Activated CD8-positive, alpha-beta memory T cell treated with anti-CD3 and anti-CD28 coated beads, Interleukin-2, amount 10 ng/mL, durations not matched to agents 7 days and 5 days (primary cell): ENCODE measurements at places on chromosomes 2 and 18.

DNA sequence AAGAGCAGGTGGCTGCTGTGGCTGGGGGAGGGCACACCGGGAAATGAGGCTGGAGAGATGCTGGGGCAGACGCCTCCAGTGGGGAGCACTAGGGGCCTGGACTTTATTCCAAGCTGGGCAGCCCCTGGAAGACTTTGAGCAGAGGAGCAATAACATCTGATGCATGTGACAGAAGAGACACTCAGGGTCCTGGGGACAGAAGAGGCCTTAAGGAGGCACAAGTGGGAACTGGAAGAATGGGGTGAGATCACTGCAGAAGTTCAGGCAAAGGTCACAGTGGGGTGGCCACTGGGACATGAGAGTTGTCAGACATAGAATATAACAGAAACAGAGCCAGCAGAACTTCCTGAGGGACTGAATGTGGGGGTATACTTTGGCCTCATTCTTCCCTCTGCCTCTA, 24.0 kb downstream of the TGFA start:
- DNase-seq, result no peak

- peak; percentile 67 for DNase-seq
Observed at GRCh38 chr2:203328760-203329540, 756 bp downstream of the ABI2 start.

DNA sequence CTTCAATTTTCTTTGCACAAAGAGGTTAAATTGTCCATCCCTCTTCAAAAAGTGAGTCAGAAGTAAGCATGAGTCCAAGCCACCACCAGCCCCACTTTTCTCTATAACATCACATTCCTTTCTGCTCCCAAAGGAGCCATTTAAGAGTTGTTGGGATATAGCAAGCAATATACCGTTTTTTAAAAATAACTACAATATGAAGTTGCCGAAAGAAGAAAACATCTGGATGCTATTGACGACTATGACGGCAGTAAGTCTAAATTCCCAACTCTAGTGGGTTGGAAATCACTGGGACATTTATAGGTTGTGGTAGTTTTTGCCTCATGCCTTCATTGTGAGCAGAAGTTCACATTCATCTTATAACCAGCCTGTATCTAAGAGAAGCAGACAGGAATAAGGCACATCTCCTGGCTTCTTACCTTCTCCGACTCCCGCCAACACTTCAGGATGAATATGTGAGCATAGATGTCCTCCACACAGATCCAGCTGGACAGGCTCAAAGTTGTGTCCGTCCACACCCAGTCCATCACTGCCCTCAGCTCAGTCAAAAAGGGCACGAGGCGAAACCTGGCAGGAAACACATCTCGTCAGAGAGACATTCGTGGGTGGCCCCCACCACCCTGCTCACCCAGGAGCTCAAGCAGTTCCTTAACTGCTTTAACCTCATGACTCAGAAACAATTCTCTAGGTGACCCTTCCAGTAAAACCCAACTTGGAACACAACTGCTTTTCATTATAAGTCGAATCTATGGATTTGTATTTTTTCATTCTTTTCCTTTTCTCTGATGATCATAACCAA, 163.6 kb downstream of the NAPG start:
- no peak for DNase-seq

GRCh38 chr2:157257312-157258252, at the start of gene GALNT5:
Gene GALNT5, plus strand, starts transcription at chr2:157257705. Its CDS starts 378 bp downstream, at chr2:157258083.
- no peak for DNase-seq

DNA sequence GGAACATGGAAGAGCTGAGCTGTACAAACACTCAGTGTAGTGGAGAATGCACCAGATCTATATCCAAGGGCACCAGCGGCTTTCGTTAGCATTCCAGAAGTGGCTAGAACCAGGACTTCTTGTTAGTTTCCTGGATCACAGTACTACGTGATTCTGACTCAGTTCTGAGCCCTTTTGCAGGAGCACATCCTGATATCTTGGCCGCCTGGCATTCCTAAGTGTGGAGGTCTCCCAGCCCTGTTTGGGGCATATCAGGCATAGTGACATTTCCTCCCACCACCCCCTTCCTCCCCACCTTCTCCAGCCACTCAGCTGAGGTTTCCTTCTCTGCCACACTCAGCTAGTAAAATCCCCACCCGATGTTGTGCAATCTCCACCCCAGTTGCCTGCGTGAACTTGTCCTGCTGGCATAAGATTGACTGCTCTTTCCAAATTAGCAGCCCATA, 63.4 kb downstream of the BMP10 start:
- DNase-seq, result no peak

- DNase-seq, result no peak
Observed at GRCh38 chr2:177273408-177273807, 8.9 kb upstream of the NFE2L2 start.
